ENCODE measurements at places on chromosomes 16 and 17. TPM values are rescaled to one million over a fixed set of nuclear protein-coding genes. Genes with fewer than 3 reads are reported as not detected.

Gene KRTAP4-9
- total RNA-seq: not detected

Gene SOX15
- total RNA-seq: 0.94 TPM

Gene FOXN1
- total RNA-seq: 5.4 TPM

- DNase-seq: no peak
Observed at GRCh38 chr16:12356632-12357340, 380.3 kb downstream of the SNX29 start.

- no peak for DNase-seq
Observed at GRCh38 chr17:40436636-40437035, 6.6 kb upstream of the IGFBP4 start.

Gene PDILT
- total RNA-seq: not detected

- no peak for DNase-seq
Observed at GRCh38 chr16:52071101-52071500, 475.8 kb downstream of the TOX3 start.

Gene FADS6
- total RNA-seq: 0.14 TPM

GRCh38 chr17:64041912-64042311 lies 21.5 kb upstream of the ICAM2 start:
- no peak for DNase-seq

Gene SNAI3
- 1.5 TPM for total RNA-seq

Gene CCL16
- 0.09 TPM for total RNA-seq

DNA sequence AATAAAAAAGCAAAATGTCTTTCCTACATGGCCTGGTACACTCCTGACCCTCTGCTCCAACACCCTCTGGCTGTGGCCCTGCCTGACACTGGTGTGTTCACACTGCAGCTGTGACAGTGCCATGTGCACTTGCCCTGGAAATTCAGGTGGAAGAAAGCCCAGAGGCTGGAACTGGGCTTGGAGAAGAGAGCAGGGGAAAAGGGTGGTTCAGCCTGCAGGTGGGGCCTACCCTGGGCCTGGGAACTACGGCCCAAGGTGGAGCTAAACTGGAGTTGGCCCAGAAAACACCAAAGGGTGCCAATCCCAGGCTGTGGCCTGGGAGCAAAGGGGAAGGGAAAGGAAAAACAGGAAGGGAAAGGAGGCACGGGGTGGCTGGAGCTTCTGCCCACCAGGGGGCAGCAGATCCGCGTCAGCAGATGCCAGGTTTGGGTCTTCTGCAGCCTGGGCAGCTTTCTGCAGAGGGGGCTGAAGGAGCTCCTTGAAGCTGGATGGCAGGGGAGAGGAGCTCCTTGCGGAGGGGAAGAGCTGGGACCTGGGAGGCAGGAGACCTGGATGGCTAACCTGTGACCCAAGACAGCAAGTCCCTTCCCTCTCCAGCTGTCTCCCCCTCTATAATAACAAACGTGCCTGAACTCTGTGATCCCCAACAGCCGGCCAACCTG lies 15.4 kb upstream of the CTCF start:
- DNase-seq: peak; percentile 79

GRCh38 chr17:19409509-19409908 lies 1.5 kb upstream of the RNF112 start:
- no peak for DNase-seq

Gene RHBDF1
- total RNA-seq: 1.9 TPM

Gene CCDC200
- total RNA-seq: not detected

DNA sequence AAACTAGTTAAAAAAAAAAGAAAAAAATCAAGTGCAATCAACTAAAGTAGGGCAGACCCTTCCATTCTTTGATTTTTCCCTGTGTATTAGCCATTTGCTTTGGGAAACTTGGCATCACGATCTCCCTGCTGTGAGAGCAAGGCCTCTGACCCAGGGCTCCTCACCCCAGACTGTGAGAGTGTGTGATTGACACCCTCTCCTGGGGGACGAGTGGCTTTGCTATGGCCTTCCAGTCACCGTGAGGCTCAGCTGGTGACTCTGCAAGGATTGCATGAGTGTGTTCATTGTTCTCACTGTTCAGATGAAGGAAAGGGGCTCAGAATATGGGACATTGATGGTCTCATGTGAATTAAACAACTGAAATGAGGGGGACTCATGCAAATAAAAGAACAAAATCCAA lies 69.0 kb upstream of the BCAR1 start:
- DNase-seq: no peak

Gene TBC1D3C
- not detected for total RNA-seq

DNA sequence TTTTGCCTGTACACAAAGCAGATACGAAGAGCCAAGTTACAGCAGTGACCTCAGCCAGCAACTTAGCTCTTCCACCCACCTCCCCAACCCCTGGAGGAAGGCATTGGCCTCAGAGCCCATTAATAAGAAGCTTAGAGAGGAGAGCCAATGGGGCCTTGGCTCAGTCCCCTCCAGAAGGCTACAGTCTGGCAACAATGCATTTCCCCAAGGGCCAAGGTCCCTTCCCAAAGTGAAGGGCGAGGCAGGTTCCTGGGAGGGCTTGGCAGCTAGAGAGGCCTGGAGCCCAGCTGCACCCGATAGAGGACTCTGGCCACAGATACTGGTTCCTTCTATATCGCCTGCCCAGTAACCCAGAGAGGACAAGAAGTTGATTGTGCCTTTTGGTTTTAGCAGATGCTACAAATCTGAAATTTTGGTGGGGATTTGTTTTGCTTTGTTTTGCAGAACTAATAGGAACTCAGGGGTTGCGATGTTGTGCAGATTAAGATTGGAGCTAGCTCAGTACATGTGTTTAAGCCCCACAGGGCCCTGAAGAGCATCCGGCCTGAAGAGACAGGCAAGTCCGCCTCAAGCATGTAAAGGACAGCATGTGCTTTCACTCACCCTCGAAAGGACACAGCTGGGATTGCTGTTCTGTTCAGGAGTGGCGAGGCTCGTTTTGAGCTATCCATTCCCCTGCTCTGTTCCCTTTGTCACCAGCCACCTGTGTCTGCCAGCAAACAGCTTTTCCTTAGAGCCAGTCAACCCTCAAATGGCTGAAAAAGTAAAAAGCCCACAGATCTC lies 12.0 kb upstream of the PNPO start:
- DNase-seq: no peak

DNA sequence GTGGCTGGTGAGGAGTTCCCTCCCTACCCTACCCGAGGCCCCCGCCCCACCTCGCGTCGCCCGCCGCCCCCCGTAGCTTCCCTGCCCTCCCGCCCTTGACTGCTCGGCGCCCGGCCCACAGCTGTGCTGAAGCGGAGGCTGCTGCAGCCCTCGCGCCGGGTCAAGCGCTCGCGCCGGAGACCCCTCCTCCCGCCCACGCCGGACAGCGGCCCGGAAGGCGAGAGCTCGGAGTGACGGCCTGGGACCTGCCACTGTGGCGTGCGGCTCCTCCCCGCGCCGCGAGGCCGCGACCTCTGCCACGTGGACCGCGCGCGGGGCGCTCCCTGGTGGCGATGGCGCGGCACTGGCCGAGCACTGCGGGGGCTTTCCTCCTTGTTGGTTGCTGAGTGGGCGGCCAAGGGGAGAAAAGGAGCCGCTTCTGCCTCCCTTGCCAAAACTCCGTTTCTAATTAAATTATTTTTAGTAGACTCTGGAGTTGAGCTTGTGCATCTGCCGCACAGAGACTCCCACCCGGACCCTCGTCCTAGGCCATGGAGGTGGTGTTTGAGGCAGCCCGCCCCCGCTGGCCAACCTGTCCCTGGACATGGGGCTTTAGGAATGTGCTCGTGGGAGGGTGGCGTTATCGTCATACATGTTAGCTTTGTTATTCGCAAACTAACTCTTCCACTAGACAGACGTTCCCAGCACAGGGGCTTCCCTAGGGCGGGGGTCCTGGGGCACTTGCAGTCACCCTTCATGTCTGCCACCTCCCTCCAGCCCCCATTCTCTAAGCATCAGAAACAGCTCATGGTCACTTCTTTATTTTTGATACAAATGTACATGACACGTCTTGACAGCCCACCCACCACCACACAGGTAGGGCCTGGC lies 4.4 kb downstream of the TP53I13 start:
- no peak for DNase-seq

DNA sequence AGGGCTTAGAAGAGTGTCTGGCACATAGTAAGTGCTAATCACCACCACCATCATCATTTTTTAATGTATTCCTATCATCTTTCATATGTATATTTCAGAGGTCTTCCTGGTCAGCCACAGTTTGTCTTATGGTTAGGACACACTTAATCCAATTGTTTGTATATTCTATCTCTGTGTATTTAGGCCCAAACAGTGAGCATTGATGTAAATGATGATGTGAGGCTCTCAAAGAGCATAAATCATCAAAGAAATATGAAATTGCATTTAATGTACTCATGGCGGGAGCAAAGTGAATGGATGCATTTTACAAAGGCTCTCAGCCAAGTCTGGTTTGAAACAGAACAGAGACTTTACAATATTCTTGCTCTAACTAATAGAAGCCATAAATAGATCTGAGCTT lies 24.1 kb upstream of the MPHOSPH6 start:
- DNase-seq: no peak

Gene MPP3
- total RNA-seq: 0.61 TPM

DNA sequence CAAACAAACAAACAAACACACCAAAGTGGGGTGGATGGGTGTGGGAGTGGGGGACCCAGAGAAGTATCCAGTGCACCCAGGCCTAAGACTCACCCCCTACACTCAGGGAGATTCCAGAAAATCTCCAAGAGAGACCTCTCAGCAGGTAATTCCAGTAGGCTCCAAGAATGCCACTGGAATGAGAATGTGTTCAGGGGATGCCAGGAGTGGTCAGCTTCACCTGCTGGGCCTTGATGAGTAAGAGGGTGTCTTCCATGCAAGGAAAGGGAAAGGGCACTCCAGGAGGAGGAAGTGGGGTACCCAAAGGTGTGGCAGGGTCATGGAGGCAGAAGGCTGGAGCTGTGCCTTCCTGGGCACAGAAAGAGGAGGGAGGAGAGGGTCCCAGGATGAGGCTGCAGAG lies 9.9 kb downstream of the CDH1 start:
- DNase-seq: no peak

DNA sequence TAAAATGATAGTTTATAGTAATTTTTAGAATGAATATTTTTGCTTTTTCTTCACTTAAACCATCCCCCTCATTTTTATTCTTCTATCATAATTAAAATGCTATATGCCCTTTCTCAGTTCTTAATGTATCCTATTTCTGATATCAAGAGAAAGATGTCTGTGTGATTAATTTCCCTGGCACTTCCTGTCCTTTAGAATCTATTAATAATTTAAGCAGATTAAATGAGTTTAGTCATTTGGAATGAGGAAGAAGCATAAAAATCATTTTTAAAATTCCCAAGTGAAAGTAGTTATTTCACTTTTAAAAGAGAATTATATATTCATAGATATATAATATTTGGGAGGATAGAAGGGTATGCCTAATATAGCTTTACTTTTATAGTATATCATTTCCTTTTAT lies 27.8 kb upstream of the CDR2 start:
- DNase-seq: no peak

Gene CASKIN1
- total RNA-seq: 0.05 TPM

DNA sequence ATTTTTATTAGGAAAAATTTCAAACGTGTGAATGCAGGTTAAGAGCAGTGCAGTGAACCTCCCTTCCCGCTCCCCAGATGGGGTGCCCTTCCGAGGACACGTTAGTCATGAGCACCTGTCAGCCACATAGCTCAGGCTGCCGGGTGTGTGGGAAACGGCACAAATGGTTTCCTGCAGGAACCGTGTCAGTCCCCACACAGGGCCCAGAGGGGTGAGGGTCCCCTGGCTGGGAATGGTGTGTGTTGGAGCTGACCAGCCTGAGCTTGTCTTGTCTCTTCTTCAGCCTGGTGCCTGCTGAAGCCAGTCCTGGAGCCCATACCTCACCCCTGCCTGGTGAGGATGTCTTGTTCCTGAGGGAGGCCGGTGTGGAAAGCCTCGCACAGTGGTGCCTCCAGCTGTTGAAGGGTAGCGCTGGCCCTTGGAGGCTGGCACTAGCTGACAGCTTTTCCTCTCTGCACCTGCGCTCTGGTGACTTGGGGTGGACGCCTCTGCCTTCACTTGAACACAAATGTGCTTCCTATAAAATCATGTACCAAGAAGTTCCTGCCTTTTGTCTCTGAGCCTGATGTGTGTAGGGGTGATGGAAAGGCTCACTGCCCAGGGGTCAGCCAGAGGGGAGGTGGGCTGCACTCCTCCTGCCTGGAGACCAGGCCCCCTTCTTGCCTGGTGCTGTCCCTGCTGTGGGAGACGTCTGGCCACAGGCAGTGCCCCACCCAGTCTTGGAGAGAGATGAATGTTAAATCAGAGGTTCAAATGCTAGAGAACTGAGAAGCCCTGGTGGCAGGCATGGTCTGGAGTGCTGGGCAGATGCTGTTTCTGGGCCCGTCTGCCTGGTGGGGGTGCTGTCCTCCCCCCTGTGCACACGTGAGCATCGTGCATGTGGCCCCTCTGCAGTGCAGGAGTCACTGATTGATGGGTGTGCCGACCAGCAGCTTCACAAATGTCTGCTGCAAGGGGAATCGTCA lies 102.6 kb upstream of the ZNF750 start:
- DNase-seq: no peak

DNA sequence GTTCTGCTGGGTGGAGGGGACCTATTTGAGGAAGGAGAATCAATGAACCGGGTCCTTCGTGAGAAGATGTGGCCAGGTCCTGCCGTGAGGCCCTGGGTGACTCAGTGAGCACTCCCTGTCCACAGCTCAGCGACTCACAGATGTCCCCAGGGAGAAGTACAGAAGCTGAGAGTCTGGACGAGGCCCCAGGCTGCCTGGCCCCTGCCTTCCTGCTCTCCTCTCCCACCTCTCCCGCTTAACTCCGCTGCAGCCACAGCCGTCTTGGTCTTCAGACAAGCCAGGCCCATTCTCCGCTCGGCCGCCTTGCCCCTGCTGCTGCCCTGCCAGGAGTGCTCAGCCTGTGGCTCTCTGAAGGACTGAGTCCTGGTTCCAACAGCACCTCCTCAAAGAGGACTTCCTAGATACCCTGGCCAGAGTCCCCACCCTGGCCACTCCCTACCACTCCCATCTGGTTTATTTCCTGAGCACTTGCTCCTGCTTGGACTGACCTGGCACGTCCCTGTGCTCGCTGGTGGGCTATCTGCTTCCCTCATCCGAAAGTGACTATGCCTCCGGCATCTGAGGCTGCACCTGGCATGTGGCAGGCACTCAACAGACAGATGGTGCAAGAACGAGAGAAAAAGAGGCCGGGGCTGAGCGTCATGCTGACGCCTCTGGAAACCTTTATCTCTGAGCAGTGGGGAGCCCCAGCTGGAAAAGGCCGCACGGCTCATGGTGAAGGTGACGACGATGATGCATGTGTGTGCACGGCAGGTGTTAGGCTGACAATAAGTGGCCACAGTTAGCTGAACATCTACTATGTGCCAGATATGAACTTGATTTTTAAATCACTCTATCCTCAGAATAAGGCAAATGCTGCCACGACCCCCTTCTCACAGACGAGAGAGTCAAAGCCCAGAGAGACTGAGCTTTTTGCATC lies 9.2 kb upstream of the TNFRSF13B start:
- peak; percentile 47 for DNase-seq

GRCh38 chr17:82524540-82524939 lies 5.0 kb downstream of the FOXK2 start:
- peak; percentile 22 for DNase-seq

Gene NAGLU
- 10.0 TPM for total RNA-seq

DNA sequence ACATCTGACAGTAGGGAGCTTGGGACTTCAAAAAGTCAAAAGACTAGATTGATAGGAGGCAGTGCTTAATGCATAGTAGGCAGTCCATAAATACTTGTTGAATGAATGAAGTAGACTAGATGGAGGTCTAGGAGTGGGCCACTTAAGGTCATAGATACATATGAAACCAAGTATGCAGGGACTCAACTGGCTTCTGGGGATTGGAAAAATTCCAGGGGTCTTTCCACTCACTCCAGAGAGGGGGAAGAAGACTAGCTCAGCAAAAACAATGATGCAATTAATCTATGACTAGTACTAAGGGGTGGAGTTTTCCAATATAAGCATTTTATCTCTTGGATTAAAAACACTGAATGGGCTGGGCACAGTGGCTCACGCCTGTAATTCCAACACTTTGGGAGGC lies 298.3 kb upstream of the XYLT1 start:
- DNase-seq: no peak

Gene PPP1R27
- 0.28 TPM for total RNA-seq

Gene HP
- 5.3 TPM for total RNA-seq

Measured in thymus (tissue), 14 donors.